ENCODE measurements at places on chromosomes 2 and 18.

DNA sequence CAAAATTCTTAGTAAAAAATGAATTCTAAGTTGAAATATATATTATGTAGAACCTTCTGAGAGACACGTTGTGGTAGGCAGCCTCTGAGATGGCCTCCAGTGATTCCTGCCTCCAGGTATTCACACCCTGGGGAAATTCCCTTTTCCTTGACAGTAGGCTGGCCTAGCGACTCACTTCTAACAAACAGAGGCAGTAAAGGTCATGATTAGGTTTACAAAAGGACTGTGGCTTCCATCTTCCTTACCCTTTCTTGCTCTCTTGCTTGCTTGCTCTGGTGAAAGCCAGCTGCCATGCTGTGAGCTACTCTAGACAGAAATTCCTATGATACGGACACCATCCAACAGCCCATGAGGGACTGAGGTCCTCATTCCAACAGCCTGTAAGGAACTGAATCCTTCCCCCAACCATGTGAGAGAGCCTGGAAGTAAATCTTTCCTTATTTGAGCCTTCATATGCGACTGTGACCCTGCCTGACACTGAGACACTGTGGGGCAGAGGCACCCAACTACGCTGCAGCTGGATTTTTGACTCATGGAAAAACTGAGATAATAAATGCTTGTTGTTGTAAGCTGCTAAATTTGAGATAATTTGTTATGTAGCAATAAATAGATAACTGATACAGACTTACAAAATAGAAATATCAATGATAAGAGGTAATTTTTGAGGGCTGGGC is 32.7 kb upstream of the SERTAD2 start:
- DNase-seq = no peak

DNA sequence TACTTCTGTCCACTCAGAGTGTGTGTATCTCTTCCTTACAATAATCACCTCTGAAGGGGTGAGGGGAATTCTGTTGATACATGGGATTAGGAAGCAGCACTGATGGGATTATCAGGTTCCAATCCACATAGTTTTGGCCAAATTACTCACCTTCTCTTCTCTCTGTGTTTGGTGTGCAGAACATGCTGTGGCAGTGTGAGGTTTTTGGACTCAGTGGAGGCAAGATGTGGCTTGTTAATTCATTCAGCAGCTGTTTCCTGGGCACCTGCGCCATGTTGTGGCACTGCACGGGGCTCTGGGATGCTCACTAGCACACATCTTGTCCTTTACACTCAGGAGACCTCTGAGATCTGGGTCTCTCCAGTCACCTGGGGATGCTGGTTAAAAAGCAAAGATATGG is 350.3 kb upstream of the HS6ST1 start:
- DNase-seq = no peak

DNA sequence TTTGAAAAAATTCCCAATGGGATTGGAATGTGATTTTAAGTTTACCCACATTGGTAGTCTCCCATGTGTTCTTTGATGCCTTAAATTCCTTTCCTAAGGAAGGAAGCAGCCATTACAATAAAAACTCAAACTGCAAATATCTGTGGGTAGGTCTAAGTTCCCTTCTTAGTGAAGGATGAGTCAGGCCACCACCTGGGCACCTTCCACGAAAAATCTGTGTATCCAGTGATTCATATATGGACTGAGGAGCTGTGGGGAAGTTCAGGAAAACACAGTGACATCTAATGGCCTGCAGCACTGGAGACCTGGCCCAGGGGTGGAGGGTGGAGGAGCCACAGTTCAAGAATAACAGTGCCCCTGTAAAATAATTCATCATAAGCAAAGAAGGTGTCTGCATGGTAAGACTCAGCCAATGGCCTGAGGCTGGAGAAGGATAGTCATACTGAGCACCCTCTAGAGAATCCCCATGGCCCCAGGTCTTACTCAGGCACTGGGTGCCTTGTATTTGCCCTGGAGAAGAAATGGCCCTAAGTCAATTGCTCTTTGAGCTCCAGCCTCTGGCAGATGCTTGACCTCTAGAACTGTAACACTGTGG is 248.6 kb downstream of the SP3 start:
- DNase-seq = no peak

DNA sequence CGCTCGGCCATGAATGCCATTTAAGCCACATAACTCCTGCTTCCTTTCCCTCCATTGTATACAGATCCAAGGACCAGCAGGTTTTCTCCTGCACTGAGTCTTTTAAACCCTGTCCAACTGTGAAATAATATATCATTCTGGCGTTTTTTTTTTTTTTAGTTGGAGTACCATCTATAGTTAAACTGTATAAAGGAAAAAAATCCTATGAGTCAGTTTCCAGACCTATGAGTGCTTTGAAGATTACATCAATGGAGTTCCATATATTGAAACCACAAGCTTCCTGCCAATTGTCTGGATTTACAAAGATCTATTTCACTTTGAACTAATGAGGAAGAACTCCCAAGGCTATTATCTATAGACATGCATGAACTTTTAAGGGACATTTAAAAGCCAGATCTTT is 2.4 kb upstream of the MALT1 start:
- DNase-seq = peak; percentile 15

GRCh38 chr18:9380101-9380500 is 45.5 kb downstream of the TWSG1 start:
- DNase-seq = no peak

DNA sequence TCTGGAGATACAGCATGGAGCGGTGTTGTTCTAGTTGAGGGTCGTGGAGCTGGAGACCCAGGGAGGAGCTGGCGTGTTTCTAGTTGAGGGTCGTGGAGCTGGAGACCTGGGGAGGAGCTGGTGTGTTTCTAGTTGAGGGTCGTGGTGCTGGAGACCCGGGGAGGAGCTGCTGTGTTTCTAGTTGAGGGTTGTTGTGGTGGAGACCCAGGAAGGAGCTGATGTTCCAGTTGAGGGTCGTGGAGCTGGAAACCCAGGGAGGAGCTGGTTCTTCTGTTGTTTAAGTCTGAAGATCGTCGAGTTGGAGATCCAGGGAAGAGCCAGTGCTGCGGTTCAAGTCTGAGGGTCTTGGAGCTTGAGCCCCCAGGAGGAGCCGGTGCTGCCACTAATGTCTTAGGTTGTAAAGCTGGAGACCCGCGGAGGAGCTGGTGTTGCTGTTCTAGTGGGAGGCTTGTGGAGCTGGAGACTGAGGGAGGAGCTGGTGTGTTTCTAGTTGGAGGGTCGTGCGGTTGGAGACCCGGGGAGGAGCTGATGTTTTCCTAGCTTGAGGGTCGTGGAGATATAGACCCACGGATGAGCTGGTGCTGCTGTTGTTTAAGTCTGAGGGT is 155.3 kb downstream of the RTP5 start:
- DNase-seq = no peak

- DNase-seq = peak; percentile 81
These were observed 221.9 kb downstream of the PIEZO2 start for GRCh38 chr18:10927286-10927992.

- DNase-seq = peak; percentile 37
These were observed 89.2 kb upstream of the GLS start for GRCh38 chr2:190791347-190791975.

GRCh38 chr2:230849633-230850357 is 14.9 kb upstream of the ITM2C start:
- no peak for DNase-seq

DNA sequence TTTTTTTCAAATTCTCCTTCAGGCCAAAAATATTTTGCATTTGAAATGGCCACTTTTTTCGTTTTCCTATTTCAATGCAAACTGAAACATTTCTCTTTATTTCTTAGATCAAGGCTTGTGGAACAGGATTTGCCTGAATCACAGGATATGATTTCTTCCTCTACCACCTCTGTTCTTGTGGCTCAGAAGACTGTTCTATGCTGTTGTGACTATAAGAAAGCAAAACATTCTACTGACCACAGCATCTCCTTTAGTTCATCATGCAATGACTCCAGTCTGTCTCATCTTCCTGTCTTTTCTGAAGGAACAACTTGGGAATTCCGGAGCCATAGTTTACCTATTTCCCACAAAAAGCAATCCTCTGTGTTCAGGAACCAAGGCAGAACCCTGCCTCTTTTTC is 16.2 kb upstream of the ZNF512 start:
- no peak for DNase-seq

DNA sequence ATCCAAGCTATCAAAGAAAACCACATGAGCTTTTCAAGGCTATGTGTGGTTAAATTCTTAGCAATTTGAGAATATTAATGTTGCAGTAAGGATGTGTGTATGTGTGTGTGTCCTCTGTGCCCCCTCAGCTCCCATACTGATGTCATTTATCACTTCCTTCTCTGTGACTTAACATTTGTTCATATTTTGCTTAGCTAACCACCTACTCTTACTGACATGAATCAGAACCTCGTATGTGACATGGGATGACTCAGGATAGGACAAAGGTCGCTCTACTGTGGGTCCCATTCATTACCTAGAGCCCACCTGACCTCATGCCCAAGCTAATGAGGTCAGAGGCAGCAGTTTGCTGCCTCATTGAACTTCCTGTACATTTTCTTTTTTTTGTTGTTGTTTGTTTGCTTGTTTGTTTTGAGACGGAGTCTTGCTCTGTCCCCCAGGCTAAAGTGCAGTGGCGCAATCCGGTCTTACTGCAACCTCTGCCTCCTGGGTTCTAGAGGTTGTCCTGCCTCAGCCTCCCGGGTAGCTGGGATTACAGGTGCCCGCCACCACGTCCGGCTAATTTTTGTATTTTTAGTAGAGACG is 36.3 kb downstream of the MOGAT1 start:
- peak; percentile 51 for DNase-seq
